Cerebellar cortex (tissue), 1 donor: ENCODE measurements at places on chromosomes 16 and 17.

DNA sequence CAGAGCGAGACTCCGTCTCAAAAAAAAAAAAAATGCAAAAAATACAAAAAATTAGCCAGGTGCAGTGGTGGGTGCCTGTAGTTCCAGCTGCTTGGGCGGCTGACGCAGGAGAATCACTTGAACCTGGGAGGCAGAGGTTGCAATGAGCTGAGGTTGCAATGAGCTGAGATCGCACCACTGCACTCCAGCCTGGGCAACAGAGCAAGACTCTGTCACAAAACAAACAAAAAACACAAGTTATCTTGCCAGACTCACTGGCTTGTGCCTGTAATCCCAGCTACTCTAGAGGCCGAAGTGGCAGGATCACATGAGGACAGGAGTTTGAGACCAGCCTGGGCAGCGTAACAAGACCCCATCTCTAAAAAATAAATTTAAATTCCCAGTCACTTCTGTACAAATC lies 3.4 kb upstream of the ST3GAL2 start:
- no peak for DNase-seq

DNA sequence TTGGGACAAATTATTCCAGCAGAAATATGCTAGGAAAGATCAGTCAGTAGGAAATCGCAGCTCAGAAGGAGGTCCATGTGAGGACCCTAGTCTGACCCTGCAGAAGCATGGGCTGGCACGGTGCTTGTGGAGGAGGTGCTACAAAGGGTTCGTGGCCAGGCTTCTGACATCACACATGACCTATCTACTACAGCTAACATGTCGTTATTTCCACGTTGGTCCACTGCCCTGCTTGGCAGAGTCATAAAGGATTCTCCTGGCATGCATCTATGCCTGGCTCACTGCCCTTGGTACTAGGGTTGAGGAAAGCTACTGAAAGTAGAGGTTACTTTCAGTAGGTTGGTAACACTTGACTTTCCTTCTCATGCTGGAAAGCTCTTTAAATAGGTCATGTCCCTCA lies 118.1 kb upstream of the SHISA6 start:
- no peak for DNase-seq

- no peak for DNase-seq
These were observed 57.5 kb downstream of the DNAH2 start for GRCh38 chr17:7775051-7775450.

DNA sequence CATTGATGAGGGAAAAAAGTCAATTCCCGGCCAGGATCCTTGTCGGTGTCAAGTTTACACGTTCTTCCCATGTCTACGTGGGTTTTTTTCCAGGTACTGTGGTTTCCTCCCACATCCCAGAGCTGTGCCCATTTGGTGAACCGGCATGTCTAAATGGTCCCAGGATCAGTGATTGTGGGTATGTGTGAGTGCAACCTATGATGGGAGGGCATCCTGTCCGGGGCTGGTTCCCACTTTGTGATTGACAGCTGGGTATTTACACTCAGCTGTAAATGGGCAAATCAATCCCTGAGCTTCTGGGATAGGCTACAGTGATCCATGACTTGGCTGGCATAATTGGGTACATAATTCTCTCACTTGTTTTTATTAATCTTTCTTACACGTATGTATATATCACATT lies 91.2 kb upstream of the IRX6 start:
- DNase-seq = no peak

- DNase-seq = no peak
These were observed 3.0 kb downstream of the SETD6 start for GRCh38 chr16:58518083-58518979.

GRCh38 chr16:89437251-89437987 lies 52.9 kb downstream of the ANKRD11 start:
- no peak for DNase-seq

DNA sequence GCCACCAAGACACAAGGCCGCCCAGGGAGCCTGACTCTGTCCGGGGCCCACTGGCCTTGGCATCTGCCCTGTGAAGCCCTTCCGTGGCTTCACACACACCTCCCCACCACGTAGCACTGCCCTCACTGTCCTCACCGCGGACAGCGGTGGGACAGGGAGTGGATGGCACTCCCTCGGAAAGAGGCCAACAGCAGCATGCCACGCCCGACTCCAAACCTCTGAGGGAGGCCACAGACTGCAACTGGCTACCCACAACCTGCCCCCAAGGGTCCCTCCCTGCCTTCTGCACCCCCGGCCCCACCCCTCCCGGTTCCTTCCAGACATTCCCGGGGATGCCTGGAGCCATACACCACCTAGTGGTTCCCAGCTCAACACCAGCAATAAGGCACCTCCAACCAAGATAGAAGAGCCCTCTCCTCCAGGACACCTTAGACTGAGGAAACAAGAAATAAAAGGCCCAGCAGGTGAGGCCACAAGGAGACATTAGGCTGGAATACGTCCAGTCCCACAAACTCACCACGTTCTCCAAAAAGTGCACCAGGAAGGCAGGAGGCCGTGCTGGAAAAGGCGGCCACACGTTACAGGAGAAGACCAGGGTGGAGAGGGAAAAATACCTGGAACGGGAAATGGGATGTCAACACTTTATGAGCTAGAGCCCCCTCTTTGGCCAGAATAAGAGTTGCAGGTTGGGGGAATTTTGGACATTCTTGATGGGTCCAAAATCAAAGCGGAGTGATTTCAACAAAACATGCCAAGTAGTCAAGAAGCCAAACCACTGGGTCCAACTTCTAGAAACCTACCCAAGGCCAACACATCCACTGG lies 310.0 kb downstream of the SOX9 start:
- no peak for DNase-seq

DNA sequence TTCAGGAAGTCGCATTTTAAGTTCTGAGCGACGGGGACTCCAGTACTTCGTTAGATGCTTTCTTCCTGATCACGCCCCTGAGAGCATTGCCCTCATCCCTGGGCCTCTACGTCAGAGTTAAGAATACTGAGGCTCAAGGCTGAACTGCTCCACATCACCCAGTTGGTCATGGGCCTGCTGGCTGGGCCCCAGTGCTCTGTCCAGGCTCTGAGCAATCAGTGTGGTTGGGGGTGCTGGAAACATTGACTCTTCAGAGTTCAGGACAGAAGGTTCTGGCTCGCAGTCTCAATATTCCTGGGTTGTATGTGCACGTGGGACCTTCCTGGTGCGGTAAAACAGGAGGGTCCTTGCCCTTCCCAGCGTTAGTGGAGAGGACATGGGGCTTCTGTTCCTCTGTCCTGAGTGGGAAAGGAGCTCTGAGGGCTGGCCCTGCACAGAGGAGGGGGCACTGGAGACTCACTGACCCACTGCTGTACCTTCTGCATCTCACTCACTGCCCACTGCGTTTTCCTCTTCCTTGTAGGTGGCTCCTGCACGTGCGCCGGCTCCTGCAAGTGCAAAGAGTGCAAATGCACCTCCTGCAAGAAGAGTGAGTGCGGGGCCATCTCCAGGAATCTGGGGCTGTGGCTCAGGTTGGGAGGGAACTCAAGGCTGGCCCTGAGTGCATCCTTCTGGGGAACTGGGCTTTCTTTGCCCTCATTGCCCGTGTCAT lies 518 bp downstream of the MT1E start:
- DNase-seq = no peak

GRCh38 chr17:74746376-74746775 lies 2.1 kb upstream of the NHERF1 start:
- DNase-seq = no peak

- no peak for DNase-seq
These were observed 11.5 kb upstream of the IL34 start for GRCh38 chr16:70634861-70635260.

DNA sequence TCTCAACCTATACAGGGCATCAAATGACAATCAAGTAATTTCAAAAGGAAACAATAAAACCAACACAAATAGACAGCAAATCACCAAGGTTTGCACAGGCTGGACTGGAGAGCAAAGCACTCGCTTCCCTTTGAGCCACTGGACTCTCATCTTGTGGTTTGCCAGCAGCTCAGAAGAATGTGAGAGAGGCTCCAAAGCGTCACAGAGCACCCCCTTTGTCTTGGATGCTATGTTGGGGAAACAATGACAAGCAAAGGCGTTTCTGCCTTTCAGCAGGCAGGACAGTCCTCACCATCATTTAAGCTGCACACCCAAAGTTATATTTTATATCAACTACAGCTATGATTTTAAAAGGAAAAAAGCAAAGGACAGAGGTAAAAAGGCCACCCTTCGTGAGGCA lies 13.2 kb downstream of the SLC6A4 start:
- no peak for DNase-seq

DNA sequence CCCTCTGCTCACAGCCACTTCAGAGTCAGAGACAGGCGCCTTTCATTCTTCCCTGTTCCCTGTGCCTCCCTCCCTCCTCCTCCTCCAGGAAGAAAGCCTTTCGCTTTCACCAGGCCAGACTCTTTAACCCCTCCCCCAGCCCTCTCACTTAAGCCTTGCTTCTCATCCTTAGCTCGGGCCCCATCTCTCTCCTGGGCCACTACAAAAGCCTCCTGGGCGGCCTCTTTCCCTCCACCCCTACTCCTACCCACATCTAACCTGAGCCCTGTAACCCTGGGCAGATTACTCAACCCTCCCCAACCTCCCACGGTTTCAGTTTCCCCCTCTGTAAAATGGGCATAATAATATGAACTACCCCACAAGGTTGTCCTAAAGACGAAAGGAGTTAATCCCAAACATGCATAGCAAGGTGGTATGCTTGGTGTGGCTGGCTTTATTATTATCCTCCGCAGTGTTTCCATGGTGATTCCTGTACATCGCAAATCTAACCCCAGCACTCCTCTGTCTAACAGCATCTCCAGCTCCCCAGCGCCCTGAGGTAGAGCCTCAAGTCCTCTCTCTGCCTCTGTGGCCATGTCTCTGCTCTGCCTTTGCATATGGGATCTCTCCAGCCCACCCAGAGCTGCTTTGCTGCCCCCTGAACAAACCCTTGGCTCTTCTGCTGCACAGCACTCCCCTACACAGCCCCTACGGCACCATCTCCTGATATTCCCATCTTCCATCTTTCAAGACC lies 17.7 kb downstream of the PIMREG start:
- DNase-seq = no peak

DNA sequence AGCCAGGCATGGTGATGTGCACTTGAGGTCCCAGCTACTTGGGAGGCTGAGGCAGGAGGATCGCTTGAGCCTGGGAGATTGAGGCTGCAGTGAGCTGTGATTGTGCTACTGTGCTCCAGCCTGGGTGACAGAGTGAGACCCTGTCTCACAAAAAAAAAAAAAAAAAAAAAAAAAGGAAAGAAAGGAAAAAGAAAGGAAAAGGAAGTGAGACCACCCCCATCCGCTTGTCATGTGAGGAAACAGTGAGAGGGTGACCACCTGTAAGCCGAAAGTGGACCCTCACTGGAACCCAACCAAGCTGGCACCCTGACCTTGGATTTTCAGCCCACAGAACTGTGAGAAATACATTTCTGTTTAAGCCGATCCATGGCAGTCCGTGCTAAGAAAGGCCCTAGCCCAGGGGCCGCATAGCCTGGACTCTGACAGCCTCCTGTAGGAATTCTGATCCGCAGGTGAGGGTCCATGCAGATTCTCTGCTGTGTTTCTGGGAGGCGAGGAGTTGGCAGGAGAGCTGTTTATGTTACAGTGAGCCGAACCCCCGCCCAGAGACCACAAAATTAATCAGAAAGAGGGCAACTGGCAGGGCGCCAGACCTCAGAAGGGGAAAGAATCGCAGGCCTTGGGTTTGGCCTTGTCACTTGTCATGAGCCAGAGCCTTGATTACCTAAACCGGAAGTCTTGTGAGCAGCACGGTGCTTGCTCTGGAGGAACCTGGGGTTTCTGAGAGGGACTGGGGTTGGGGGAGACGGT lies 945 bp downstream of the SGSH start:
- DNase-seq = peak; percentile 10

- DNase-seq = no peak
These were observed at the start of gene CYGB for GRCh38 chr17:76537578-76538280. Gene CYGB, minus strand, starts transcription at chr17:76537709. Its CDS starts 167 bp downstream, at chr17:76537542.

DNA sequence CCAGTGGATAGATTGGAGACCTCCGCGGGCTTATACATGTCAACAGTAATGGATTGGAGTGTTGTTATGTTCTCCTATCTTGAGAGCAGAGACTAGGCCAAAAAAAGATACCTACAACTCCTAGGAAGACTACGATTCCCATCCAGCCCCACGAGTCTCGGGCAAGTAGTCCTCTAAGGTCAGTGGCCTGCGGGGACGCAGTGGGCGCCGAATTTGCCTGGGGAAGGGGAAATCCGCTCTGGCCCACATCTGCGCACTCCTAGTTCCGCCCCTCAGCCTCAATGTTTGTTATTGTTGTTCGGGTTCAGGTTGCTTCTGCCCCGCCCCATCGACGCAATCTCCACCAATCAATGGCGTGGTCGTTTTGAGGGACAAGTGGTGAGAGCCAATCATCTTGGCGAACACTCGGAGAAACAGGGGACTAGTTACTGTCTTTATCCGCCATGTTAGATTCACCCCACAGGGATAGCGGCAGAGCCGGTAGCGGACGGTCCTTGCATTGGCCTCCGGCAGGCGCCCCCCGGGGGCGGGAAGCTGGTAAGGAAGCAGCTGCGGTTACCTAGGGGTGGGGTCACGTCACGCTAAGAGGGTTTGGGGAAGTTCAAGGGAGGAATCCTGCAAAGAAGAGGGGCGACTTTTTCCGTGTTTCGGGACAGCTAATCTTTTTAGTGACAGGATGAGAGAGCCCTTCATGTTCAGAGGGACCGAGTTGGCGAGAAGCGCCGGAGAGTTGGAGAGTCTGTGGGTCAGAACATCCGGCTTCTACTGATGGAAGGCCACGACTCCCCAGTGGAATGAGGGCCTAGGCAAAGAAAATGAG lies at the start of gene NBR1:
Gene NBR1 (plus strand): TSS at position 449 of the 820 bp plus-strand sequence. CDS start 4,586 bp downstream, outside the sequence.
- peak; percentile 100 for DNase-seq

DNA sequence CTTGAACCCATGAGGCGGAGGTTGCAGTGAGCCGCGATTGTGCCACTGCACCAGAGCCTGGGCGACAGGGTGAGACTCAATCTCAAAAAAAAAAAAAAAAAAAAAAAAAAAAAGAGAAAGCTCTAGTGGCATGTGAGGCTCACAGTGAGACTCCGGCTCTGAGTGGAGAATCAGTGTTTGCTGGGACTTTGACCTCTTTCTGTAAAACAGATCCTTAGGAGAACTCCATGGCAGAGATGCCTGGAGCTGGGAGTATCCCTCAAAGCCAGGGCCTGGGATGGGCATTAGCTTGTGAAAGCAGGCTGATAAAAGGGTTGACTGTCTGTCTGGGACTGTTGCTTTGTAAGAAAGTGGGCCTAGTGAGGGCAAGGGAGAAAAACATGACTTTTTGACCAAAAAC lies 46.4 kb downstream of the ZNF207 start:
- no peak for DNase-seq

GRCh38 chr16:88282564-88283395 lies 100.0 kb upstream of the ZNF469 start:
- no peak for DNase-seq

DNA sequence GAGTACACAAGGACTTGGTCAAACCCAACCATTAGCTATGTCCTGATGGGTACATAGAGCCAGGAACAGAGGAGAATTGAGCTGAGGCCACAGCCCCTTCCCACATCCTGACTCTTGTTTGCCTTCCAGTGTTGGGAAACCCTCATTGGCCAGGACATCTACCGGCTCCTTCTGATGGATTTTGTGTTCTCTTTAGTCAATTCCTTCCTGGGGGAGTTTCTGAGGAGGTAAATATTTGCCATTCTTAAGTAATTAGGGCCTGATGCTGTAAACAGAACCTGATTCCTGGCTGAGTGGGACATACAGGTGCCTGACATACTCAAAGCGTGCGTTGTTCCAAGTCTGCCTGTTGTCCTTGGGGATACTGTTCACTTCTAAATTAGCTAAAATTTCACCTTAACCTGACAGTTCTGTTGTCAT lies 42.6 kb downstream of the GDE1 start:
- DNase-seq = no peak

GRCh38 chr16:31186930-31187807 lies 7.2 kb downstream of the FUS start:
- no peak for DNase-seq

GRCh38 chr17:44219616-44220212 lies at the start of gene UBTF:
Gene UBTF, minus strand, starts transcription at chr17:44219675. Its CDS starts 1,446 bp downstream, at chr17:44218229.
- DNase-seq = peak; percentile 47
